ENCODE measurements at places on chromosomes 2 and 18.

- DNase-seq = no peak
Measured at GRCh38 chr2:44929159-44929734, 12.3 kb upstream of the SIX3 start.

- DNase-seq = no peak
Measured at GRCh38 chr2:228728961-228729360, 542.1 kb downstream of the PID1 start.

- no peak for DNase-seq
Measured at GRCh38 chr2:113114996-113115395, 12.4 kb upstream of the IL1RN start.

DNA sequence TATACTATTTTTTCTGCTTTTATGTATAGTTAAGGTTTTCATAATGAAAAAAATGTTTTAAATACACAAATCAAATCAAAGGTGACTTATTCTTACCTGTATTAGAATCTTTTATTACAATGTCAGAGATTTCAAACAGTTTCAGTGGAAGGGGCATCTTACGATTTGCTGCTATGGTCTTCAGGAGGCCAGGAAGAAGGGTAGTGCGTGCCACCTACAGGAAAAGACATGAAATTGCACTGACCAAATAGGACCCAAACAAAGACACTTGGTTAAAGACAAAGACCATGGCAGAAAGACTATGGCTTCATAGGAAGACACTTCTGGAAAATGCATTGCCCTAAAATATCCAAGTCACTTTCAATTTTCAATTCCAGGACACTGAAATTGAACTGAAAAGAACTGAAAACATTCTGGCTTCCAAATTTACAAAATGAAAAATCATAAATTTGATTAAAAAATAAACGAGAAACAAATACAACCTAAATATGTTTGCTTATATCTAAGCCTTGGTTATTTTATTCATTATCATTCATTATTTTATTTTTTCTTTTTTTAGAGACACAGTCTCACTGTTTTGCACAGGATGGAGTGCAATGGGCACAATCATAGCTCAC is 42.1 kb downstream of the FARSB start:
- no peak for DNase-seq

DNA sequence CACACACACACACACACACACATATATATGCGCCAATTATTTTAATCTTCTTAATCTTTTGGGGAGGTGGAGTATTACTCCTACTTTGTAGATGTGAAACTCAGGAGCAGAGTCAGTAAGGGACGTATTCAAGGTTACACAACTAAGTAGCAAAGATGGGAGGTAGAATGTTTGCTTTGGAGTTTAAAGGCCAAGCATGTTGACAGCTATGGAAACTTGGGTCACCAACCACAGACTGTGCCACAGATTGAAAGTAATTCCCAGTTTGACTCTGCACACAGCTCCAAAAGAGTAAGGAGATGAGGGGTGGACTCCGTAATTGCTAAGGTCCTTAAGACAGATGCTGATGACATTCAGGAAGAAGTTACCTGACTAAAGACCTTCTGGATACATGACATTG is 124.8 kb upstream of the ITGB6 start:
- no peak for DNase-seq

DNA sequence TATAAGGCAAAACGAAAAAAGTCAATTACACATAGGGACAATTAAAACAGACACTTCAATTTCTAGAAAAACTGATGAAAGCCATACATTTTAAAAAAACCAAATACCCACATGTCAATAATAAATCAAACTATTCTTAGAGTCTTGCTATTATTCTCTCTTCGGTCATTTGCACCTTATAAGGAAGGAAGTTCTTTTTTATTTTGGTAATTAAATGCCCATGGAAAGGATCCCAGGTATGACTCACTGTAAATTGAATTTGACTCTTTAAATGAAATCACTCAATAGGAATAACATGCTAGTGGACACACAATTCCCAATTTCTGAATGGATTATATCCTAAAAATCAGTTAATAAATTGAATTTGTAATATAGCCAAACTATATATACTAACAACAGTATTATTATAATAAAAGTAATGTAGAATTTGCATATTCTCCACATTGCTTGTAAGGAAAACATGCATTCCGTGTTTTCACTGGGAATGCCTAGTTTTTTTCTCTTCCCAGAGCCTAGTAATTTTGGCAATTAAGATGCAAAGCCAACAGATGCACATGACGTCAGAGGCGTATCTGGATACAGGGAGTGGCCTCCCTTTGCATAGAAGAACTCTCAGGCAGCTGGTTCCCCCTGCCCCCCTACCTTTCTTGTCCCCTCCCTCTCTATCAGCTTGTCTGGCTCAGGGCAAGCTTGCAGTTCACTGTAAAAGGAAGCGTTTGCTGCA is 153.5 kb upstream of the PGAP1 start:
- no peak for DNase-seq
